ENCODE measurements at places on chromosomes 1 and 21.
A peak's percentile ranks its signal among the peaks of the same experiment; 100 is the strongest.

DNA sequence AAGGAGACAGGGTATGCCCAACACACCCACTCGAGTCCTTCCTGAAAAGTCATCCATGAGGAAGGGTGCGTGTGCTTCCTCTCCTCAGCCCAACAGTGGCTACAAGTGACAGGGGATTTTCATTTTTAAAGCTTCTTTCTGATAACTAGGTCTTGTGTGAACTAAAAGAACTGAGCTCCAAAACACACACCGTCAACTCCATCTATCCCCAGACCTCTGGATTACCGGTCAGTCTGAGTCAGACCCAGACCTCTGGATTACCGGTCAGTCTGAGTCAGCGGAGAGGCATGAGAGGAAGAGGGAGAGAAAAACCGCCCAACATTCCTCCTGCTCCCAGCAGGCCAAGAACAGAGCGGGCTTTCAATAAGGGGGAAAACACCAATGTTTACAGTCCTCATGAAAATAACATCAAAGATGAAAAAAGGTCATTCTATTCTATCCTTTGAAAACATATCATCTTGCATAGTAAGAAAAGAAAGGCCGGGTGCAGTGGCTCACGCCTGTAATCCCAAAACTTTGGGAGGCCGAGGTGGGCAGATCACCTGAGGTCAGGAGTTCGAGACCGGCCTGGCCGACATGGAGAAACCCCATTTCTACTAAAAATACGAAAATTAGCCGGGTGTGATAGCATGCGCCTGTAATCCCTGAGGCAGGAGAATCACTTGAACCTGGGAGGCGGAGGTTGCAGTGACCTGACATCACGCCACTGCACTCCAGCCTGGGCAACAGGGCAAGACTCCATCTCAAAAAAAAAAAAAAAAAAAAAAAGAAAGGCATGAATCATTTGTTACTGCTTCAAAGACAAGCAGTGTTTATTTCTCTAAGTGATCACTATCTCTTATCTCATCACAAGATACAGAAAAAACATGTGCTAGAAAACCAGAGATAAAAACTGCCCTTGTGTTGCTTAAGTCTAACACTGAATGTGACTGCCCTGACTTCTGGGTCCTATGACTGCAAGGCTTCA, 3.4 kb downstream of the PTTG1IP start:
- peak; percentile 90 for DNase-seq

DNA sequence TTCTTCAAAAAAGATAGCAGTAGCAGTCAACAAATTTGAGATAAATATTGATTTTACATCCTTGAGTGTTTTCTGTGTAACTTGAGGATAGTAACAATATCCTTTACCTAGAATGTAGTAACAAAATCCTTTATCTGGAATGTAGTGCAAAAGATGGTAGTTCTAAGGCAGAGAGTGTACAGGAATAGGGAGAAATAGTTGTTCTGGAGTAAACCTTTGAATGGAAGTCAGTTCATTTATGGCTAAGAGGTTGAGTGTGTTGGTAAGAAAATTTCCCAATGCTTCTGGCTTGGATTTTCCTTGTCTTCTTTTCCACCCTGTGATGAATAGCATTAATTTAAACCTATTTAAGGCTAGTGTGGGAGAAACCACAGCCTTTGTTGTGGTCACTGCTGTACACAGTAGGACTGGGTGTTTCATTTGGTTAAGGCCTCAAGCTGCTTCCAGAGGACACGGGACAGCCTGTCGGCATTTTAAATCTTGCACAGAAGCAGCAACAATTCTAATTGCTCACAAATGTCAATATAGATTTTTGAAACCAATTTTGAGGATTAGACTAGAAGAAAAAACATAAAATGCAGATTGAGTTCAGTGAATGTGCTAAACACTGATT, 11.3 kb downstream of the NFIA start:
- peak; percentile 53 for DNase-seq

GRCh38 chr1:222736972-222737371, at the start of gene FAM177B:
FAM177B (plus strand) TSS chr1:222737202; CDS start chr1:222746546, 9,344 bp downstream.
- DNase-seq = no peak

DNA sequence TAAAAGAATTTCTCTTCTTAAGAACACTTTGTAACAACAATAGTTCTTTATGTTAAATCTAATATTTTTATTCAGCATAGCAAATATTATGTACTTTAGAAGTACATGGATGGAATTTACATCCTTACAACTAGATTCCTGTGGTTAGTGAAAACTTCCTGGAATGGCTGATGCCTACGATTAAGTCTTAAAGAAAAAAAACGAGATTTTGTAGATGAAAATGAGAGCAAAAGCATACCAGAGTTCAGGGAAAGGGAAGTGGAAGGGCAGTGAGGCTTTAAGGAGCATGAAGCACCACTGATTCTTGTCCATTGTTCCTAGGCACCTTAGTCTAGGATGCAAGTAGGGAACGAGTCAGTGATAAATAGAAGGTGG, 26.7 kb downstream of the CFH start:
- peak; percentile 70 for DNase-seq

- peak; percentile 78 for DNase-seq
Observed at GRCh38 chr1:54052431-54052933, 522 bp downstream of the TMEM59 start.

DNA sequence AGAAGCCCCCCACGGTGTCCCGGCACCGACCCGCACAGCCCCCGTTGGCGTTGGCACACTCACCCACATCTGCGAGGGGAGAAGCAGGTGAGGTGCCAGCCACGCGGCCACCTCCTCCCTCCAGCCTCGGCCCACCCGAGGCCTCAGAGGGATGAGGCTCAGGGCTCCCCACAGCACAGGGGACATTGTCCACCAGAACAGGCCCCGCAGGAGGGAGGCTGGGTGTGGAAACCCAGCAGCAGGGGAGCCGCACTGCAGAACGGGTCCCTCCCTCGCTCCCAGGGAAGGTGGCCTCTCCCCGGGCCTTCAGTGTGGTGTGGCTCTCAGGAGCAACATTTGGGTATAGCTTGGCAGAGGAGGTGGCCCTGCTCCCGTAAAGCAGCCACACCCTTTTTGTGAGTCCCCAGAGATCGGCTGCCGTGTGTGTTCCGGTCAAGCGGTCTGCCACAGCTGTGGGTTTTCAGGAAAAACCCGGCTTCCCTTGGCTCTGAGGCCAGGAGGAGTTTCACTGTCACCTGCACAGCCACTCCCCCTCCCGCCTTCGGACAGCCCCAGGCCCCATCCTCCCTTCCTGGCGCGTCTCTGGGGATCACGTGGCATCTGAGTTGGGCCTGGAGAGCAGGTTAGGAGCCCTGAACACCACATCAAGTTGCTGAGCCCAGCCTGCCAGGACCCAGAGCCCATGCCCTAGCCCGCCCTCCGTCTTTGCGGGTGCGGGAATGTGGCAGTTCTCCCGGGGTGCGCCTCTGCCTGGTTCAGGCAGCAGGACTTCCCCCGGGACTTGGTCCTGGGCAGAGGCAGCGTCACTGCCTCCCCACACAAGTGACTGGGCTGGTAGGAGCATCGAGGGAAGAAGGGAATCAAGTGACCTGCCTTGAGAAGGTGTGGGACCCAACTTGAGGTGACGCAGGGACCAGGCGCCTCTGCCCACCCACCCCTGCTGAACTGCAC, 64.0 kb downstream of the MEGF6 start:
- no peak for DNase-seq

DNA sequence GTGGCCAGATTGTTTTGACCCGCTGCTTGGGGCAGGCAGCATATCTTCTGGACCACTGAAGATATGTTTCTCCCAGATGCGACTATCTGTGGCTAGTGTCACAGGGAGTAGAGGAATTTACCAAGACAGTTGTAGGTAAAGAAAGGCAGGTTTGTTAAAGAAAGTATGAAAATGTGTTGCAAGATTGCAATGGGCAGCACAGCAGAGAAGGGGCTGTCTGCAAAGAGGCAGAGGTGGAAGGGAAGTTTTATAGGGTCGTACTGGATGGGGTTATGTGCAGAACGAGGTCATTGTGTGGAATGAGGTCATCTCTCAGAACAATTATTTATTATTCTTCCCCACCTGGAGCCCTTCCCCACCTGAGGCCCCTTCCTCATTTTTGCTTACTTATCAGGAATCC, 15.0 kb upstream of the VAMP4 start:
- no peak for DNase-seq

DNA sequence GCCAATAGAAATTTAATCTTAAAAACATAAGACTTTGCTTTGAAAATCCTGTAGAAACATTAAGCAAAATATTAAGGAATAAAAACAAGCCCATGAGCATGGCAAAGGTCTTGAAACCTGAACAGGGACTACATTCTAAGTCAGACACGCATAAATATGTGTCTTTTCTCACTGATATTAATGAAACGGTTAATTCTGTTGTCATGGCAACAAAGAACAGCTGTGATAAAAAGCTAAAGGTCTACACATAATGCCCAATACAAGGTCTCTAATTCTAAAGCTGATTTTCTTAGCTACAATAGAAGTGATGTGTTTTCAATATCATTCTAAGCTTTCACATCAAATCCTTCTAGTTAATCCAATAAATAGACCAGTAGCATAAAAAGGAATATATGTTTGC, 331.7 kb downstream of the PTBP2 start:
- no peak for DNase-seq

- DNase-seq = no peak
Observed at GRCh38 chr1:192418552-192419285, 101.9 kb downstream of the RGS21 start.

- no peak for DNase-seq
Observed at GRCh38 chr1:57741521-57741920, 317.7 kb upstream of the DAB1 start.

GRCh38 chr1:61463220-61463619, 261.7 kb downstream of the TM2D1 start:
- no peak for DNase-seq

DNA sequence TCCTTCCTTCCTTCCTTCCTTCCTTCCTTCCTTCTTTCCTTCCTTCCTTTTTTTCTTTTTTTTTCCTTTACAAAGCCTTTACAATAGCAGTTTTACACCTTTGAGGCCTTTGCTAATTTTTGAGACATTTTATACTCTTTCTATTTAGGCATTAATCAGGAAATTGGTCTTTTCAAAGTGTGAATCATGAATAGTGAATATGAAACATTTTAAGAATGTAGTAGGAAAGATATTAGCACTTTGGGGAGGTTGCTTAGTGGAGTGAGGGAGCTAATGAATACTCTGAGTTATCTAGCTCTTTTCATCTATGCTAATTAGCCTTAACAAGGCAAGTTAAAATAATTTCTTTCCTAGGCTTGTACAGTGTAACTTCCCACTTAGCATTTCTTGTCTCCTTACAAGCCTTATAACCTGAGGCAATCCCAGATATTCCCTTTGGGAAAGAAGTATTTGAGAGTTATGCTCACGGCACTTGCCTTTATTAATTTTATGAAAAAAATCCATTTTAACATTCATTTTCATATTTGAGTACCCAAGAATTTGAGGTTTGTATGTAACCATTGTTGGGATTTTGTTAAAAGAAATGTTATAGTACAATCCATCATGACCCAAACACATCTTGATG, 122.6 kb downstream of the NTNG1 start:
- no peak for DNase-seq

GRCh38 chr1:87799451-87799850, 470.8 kb downstream of the LMO4 start:
- no peak for DNase-seq

GRCh38 chr1:52544665-52545525, 8.0 kb downstream of the TUT4 start:
- DNase-seq = peak; percentile 24

- peak; percentile 90 for DNase-seq
Observed at GRCh38 chr1:223887747-223888418, 42.1 kb upstream of the TP53BP2 start.

DNA sequence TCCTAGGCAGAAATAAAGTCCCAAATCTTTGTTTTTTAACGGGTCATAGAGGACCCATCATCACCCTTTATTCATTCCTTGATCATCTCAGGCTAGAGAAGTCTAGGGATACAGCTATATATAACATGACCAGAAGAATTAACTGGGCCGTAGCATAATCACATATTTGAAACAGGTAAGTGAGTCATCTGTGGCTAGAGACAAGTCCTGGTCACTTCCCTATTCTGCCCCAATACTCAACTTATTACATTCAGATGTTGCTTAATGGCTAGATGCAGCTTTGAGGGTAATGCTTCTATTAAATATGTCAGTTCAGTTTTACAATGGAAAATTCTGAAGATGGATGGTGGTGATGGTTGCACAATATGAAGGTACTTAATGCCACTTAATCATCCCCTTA, 47.0 kb downstream of the EXO1 start:
- DNase-seq = no peak

DNA sequence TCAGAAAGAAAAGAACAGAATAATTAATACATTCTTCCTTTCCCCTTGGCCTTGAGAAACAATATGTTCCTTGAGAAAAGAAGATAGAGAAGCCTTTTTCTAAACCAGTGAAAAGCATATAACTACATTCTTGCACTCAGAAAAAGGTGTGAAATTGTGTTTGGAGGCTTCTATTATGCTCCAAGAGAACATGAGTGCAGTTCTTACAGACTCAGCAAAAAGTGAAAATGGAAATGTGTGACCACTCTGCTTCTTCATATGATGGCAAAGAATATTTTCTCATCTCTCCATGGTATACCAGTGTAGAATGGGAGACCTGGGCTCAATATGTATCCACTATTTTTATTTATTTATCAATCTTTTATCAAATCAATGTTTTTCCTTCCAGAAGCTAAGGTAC, 43.2 kb downstream of the ALG14 start:
- DNase-seq = no peak

- no peak for DNase-seq
Observed at GRCh38 chr1:235483090-235483489, 21.2 kb downstream of the B3GALNT2 start.

GRCh38 chr1:36768486-36769178, 265.7 kb downstream of the GRIK3 start:
- no peak for DNase-seq

DNA sequence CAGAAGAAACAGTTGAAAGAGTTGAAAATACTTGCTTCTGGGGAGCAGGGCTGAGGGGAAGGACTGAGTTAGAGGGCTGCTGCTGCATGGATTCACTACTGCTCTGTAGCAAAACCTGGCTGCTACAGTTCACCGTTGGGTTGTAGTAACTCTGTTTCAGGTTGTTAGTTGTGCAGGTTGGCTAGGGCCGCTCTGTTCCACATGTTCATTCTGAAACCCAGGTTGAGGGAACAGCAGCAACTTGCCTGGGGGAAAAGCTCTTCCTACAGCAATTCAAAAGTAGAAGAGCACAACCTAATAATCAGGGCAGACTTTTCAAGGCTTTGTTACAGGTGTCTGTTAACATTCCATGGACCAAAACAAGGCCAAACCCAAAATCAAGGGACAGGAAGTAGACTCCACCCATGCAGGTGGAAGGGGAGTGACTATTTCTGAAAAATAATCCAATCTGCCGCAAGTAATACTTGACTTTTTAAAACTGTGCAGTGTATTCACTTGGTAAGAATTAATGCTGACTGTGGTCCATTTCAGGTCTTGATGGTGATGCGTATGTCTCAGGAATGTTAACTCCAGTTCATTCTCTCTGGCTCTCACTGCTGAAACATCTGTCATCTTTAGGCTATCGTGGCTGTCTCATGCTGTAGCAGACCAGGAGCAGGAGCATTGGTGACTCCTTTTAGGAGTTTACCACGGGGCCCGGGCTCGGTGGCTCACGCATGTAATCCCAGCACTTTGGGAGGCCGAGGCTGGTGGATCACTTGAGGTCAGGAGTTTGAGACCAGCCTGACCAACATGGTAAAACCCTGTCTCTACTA, 5.1 kb upstream of the PARK7 start:
- DNase-seq = peak; percentile 71

GRCh38 chr1:9201401-9202239, 33.0 kb upstream of the H6PD start:
- DNase-seq = peak; percentile 82

All from AG10803 (cell line).